K562 (cell line): ENCODE measurements at places on chromosomes 16 and 17. TPM values are rescaled to one million over a fixed set of nuclear protein-coding genes. Genes with fewer than 3 reads are reported as not detected.

- peak; percentile 70 for DNase-seq
Measured at GRCh38 chr17:81399481-81400153, 4.4 kb downstream of the BAHCC1 start.

GRCh38 chr17:18921912-18922451, 30.0 kb upstream of the SLC5A10 start:
- no peak for DNase-seq

- no peak for DNase-seq
Measured at GRCh38 chr17:21129023-21129681, 2.4 kb downstream of the DHRS7B start.

DNA sequence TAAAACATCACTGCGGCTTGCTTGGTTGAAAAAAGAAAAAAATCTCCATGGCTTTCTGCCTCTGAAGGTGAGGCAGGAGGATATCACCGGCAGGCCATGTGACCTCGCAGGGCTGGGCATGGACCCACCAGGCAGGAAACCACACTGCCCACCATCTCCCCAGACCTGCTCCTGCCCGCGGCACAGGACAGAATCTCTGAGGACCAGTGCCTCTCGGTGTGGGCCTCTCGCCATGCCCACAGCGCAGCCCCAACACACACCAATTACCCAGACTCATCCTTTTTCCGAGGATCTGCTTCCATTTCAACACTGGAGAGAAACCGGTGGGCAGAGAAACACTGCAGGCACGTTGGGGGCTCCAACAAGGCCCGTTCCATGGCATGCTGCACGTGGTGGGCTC, 16.2 kb downstream of the DNASE1 start:
- DNase-seq = no peak

DNA sequence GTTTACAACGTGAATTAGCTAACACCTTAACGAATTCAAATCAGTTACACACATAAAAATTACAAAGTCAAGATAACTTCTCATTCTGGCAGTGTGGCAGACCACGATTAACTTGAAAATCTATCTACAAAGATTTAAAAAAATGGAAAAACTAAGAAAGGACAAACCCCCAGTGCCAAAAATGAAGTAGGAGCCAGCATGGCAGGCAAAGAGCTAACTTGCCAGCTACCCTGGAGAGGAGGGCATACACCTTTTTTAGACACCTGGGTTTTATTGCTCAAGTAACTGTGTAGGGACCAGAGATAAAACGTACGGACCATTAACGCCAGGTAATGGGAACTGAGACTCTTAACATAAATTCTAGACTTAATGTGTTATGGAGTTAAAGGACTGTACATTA, 2.5 kb downstream of the TAF15 start:
- no peak for DNase-seq

GRCh38 chr16:73275024-73275423, 227.1 kb upstream of the ZFHX3 start:
- no peak for DNase-seq

- DNase-seq = no peak
Measured at GRCh38 chr17:47729476-47729875, 3.6 kb upstream of the TBX21 start.

- DNase-seq = no peak
Measured at GRCh38 chr17:15900871-15901270, 44.1 kb upstream of the ADORA2B start.

P2RX5 gene
- 0.49 and 1.2 TPM in 2 replicates for polyA plus RNA-seq

ZNF200 gene
- polyA plus RNA-seq = 8.4 and 9.8 TPM in 2 replicates

DNAI2 gene
- not detected in 2 replicates for polyA plus RNA-seq
